T-helper 2 cell (primary cell): ENCODE measurements at places on chromosomes 5 and 9.

GRCh38 chr5:171309276-171310211 is 496 bp downstream of the TLX3 start:
- DNase-seq, result no peak

GRCh38 chr5:116137544-116138378 is 52.9 kb downstream of the COMMD10 start:
- no peak for DNase-seq

DNA sequence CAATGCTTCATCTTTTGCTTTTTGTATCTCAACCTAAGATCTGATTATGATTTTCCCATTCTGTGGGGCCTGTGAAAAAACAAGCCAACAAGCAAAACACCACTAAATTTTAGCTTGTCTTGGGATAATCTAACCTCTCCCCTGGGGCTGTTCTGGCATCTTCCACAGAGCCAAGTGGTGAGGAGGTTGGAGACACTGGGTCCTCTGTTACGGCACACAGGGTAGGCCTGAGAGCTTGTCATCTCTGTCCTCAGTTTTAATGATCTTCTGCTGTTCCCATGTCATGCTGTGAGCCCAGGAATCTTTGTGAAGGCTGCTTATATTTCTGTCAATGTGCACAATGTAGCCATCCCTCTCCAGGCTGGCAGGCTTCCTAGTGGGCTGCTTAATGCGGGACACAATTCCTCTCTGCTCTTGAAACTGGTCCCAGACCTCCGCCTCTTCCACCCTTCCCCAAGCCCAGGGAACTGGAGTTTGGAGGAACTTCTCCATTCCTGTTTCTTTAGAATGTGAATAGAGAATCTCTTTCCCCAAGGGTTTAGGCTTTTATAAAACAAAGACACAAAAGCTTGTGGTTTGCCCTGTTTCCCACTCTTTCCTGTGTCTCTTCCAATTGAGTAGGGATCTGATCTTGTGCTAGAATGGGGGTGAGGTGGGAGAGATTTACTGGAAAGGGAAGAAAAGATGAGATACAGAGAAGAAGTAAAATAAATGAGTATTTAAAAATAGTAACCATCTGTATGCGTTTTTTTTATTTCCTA is 30.9 kb upstream of the SEMA6A start:
- DNase-seq, result no peak

GRCh38 chr9:37566716-37567115 is 9.5 kb downstream of the FBXO10 start:
- no peak for DNase-seq

DNA sequence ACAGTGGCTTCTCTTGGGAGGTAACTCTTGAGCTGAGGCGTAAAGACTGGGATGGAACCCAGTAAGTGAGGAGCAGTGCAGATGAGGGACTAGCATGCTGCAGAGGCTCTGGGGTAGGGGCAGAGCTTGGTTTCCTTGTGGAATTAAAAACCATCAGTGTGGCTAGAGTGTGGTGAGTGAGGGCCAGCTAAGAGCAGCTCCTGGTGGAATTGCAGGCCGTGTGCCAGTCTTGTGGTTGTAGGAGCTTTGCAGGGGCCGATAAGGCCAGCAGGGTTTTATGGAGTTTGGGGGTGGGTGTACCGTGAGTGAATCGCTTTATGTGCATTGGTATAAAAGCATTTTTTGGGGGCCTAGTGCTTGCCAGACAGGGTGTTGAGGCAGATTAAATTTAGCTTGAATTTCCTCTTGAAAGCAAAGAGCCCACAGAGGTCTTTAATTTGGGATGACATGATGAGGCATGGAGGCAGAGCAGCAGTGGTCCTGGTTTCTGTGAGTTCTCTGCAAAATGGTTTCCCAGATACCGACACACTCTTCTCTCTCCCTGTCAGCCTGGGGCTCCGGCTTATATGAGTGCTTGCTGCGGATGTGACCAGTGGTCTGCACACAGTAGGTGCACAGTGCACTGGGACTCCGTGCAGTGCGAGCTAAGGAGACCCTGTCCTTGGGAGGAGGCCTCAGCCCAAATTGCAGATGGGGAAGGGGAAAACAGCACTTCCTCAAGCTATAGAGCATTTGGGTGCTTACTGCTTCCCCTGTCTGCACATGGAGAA is 176.4 kb upstream of the PITX1 start:
- no peak for DNase-seq

DNA sequence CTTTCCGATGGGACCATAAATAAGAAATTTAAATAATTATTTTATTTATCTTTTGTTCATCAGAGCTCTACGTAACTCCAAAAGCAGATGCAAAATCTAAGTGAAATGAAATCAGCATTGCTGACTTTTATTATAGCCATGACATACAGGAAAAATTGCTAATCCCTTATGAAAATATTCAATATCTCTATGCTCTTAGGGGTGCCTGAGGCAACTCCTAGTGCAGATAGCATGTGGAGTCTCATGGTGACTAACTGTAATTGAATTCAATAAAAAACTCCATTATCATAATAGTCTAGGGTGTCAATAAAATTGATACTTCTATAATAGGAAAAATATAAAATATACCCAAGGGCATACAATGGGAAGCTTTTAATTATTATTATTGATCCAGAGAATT is 42.6 kb downstream of the SLC24A2 start:
- no peak for DNase-seq

DNA sequence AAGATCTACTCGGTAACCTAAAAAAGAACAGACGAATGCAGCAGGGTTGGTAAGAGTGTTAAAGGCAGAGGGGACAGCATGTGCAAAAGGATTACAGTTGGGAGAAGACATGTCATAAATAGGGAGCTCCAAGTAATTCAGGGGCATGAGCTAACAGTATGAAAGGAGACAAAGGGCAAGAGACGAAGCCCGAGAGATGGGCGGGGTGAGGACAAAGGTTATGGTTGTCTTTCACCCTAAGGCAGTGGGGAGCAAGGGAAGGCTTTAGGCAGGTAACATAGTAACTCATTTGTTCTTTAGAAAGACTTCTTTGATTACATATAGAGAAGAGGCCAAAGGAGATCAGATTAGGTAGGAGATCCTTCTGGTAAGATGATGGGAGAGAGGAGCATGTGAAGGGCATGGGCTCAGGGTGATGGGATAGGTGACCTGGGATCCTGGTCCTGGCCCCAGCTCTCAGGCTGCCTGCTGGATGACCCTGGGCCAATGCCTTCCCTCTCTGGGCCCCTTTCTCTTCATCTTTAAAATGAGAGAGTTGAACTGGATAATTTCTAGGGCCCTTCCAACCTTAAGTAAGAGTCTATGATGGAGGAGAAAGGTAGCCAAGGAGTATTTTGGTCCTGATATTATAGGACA is 19.5 kb downstream of the MORN5 start:
- no peak for DNase-seq

GRCh38 chr9:113343732-113344231 is 3.7 kb upstream of the WDR31 start:
- no peak for DNase-seq

DNA sequence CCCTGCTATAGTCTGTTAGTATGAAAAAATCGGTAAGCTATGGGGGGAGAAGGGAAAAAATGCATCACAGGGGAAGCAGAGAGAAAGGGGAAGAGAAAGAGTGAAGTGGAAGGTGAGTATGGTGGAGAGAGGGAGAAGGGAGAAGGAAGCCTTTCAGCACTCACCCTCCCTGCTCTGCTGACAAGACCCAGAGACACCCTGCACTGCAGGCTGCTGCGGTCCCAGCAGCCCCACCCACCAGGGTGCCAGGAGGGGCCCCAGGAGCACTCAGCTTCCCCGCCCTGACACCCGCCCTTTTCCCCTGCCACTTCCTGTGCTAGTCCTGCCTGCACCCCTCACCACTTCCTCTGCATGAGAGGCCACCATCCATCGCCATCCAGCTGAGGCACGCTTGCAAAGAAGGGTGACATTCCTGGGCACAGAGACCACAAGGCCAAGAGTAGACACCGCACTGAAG is 12.7 kb downstream of the STK10 start:
- DNase-seq, result peak; percentile 63

- DNase-seq, result no peak
These were observed 94.9 kb downstream of the RAD23B start for GRCh38 chr9:107378006-107378405.

GRCh38 chr9:105206821-105207699 is 37.4 kb upstream of the SLC44A1 start:
- no peak for DNase-seq

- DNase-seq, result no peak
These were observed 188.6 kb downstream of the CTNND2 start for GRCh38 chr5:11715461-11716196.

GRCh38 chr9:33943389-33943788 is 105.3 kb downstream of the UBAP2 start:
- no peak for DNase-seq

DNA sequence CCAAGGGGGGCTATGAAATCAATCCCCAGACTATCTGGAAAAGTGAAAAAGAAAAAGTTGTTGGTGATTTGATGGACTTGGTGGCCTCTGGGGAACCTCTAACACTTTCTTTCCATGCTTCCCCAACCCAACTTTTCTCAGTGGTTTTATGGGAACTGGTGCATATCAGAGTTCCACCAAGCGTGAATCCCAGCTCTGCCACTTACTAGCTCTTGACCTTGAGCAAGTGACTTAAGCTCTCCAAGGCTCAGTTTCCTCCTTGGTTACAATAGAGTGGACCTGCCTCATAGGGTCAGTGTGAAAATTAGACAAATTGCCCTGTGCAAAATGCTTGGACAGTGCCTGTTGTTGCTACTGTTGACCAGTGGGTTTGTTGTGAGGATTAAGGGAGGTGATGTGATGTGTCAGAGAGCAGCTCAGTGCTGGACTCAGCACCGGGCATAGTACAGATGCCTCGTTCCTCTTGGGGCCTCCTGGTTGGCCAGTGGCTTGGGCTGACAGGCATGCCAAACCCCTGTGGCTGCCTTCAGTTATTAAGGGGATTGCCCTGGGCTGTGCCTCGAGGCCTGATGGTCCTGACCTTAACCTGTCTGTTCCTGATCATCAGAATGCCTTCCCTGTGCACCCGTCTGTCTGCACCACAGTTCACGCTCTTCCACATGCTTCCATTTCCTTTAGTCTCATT is 49.3 kb downstream of the COL15A1 start:
- no peak for DNase-seq

DNA sequence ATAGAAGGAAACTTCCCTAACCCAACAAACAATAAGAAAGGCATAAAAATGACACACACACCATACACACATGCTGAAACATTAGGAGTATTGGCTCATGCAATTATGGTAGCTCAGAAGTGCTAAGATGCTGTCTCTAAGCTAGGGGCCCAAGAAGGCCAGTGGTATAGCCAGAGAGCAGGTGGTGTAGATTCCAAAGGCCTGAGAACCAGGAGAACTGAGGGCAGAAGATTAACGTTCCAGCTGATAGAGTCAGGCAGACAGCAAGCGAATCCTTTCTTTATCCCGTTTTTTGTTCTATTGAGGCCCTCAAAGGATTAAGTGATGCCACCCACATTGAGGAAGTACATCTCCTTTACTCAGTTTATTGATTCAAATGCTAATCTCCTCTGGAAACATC is 262.9 kb downstream of the EPB41L4A start:
- no peak for DNase-seq

- no peak for DNase-seq
These were observed 221.6 kb upstream of the CTNND2 start for GRCh38 chr5:12125895-12126294.

DNA sequence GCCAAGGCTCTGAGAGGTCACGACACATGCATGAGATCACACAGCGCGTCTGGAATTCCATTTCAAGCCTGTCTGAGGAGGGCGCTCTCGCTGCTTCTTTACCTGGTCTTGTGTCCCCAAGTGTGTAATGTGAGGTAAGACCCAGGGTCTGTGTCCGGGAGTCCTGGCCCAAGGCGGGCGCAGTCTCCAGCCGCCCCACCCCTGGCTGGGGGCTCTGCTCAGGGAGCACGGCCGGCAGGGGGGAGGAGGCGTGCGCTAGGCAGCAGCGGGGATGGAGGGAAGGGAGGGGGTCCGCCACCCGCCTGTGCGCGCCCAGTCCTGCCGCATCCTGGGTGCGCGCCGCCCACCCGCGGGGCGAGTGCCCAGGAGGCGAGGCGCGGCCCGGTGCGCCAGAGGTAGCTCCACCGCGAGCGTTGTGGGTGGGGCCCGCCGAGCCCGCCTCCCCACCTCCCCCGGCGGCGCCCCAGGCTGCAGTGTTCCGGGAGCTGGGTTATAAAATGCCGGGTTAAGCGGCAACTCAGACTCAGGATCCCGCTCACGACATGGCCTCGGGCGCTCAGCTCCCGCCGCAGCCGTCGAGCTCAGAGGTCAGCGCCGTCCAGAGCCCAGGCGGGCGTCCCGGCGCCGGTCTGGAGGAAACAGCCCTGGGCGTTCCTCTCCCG is at the start of gene CCNI2:
TSS of gene CCNI2 (plus strand) at position 473 of the 662 bp plus-strand sequence. CDS start at position 543, 70 bp downstream.
- DNase-seq, result peak; percentile 66

- no peak for DNase-seq
These were observed 1088.7 kb upstream of the ARRDC3 start for GRCh38 chr5:92471861-92472260.

DNA sequence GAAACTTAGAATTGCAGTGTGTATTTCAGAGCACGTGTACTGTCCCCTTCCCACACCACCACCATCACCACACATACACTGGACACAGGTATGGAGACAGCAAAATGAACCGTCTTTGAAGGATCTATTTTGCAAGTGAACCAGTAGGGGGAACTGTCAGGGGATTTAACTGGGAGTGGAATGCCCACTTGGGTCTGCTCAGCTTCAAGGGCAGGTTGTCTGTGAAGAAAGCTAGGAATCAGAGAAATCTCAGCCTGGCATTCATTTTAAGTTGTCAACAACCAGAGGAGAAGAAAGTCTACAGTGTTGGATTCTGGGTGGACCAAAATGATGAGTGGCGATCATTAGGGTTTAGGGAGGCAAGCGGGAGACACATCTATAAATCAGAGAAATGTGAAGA is 147.0 kb downstream of the DCP2 start:
- no peak for DNase-seq

DNA sequence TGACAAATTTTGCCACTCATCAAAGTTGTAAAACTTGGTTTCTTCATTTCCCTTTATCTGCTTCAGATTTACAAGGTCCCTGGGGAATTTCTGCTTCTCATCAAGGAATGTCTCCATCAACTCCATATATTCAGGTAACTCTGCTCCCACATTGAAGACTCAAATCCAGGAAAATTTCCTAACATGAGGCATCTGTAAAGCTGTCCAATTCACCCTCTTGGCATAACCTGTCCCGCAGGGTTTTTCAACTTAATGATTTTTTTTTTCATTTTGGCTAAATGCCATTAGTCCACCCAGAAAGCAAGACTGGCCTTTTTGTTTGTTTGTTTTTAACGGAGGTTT is 50.2 kb upstream of the SLC30A5 start:
- no peak for DNase-seq

- DNase-seq, result peak; percentile 78
These were observed 27.1 kb downstream of the GRAMD2B start for GRCh38 chr5:126450346-126450745.

GRCh38 chr5:71743155-71743554 is 24.1 kb downstream of the CARTPT start:
- DNase-seq, result no peak

GRCh38 chr9:106233116-106233515 is 538.8 kb downstream of the TMEM38B start:
- DNase-seq, result no peak

DNA sequence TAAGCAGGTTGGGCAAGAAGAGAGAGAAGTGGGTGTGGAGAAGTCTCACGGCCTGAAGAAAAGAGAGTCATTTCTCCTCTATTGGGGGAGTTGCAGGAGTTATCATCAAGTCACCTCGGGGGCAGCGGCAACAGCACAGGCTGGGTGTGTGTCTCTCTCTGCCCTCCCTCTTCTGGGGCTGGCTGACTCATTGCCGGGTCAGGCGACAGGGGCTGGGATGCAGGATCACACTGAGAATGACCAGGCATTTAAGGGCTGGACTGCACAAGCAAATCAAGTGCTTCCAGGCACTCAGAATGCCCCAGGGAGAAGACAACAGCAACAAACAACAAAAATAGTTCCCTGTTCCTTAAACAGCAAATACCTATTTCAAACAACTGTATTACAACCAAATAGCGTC is 6.3 kb upstream of the EQTN start:
- DNase-seq, result no peak
